ENCODE measurements at places on chromosomes 12 and 14.
A peak's percentile ranks its signal among the peaks of the same experiment; 100 is the strongest.

GRCh38 chr14:65095633-65096205 is 6.6 kb downstream of the MAX start:
- DNase-seq = peak; percentile 50

DNA sequence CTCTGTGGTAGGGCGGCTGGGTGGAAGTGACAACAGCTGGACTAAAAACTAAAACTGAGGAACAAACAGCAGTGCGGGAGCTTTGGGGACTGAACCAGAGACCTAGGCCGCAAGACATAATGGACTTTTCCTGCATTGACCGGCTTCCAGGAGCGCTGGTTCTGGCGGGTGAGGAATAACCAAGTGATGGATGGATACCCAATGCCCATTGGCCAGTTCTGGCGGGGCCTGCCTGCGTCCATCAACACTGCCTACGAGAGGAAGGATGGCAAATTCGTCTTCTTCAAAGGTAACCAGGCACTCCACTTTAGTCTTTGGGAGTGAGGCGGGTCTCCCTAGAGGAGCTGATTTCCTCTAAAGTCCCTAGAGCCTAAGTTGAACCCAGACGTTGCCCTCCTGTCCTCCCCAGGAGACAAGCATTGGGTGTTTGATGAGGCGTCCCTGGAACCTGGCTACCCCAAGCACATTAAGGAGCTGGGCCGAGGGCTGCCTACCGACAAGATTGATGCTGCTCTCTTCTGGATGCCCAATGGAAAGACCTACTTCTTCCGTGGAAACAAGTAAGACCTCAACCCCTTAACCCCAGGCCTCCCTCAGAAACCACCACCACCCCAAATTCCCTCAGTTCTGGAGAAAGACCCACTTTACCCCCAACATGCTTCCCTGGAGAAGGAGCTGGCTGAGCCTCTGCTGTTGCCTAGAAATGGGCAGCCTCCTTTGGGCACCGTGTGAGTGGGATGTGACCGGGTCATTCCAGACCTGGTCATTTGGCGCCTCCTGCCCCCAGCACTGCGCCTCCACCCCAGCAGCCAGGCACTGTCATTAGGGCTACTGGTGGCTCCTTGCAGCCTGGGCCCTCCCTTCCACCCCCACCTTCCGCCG is 8.1 kb downstream of the MMP14 start:
- DNase-seq = no peak

DNA sequence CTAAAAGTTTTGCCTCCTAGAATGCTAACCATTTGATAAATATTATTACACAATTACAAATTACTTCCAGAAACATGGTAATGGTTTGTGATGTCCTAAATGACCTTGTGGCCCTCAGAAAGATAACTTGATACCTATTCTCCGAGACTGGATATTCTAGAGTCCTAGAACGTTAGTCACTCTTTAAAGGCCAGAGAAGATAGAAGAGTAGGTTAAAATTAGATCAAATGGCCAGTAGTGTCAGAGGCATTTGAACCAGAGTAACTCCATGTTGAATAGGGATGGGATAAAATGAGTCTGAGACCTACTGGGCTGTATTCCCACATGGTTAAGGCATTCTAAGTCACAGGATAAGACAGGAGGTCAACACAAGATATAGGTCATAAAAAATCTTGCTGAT is 96.6 kb upstream of the ADAMTS20 start:
- no peak for DNase-seq

DNA sequence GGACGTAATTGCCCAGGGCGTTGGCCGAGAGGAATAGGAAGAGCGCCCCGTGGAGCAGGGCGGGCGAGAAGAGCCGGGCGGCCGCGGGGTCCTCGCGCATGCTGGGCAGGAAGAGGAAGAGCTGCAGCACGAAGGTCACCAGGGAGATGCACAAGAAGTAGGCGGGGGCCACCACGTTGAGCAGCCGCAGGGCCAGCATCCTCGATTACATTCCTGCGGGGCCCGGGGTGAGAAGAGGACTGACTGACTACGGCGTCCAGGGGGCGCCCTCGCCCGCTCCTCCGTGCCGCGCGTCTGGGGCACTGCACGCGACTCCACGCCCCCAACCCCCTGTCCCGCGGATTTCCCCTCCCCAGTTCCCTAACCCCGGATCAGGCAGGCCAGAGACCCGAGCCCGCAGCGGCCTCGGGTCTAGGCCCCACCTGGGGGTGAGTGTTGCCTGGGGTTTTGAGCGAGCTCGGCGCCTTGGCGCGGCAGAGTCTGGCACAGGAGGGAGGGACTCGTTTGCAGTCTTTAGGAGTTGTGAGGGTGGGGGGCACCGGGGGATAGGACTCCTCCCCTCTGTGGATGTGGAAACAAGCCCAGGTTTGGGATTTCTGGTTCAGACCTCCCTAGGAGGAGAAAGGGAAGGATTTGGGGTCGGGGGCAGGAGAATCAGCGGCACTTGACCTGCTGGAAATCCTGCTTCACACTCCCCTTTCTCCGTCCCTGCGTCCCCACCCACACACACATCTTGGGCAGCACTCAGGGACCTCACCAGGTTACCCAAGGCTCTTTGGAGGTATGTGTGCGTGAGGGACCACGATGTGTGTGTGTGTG is 1.8 kb downstream of the ZDHHC22 start:
- DNase-seq = no peak

- no peak for DNase-seq
Measured at GRCh38 chr12:114888448-114888847, 204.5 kb upstream of the TBX3 start.

DNA sequence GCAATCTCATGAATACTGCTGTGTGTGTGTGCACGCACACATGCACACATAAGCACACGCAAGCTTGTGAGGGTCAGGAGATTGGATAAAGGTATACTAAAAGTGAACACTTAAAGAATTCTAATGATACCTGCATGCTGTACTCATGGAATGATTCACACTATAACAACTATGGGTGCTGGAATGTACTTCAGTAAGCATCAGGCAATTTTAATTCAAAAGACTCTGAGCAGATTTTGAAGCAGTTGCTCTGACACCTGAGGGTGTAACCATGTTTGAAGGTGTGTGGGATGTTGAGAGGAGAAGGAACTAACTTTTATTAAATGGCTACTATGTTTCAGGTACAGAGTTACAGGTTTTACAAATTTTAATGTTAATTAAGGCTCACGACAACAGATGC is 61.6 kb downstream of the GARIN6 start:
- DNase-seq = no peak

- no peak for DNase-seq
Measured at GRCh38 chr14:59394268-59394667, 70.9 kb downstream of the GPR135 start.

DNA sequence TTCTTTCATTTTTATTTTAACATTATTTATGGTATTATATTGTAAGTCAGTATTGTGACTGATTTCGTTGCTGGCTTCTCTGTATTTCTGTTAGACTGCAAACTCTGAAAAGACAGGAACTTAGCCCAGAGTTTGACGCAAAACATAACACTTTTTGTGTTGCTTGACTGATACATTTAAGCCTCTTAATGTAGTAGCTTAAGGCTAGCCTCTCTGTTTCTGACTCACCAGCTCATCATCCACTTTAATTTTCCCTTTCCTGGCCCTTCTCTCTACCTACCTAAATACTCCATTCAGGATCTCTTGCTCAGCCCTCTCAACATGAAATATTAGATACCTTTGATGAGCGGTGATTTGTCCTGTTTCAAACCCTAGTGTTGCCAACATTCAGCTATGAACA is 420.6 kb downstream of the LRFN5 start:
- no peak for DNase-seq

DNA sequence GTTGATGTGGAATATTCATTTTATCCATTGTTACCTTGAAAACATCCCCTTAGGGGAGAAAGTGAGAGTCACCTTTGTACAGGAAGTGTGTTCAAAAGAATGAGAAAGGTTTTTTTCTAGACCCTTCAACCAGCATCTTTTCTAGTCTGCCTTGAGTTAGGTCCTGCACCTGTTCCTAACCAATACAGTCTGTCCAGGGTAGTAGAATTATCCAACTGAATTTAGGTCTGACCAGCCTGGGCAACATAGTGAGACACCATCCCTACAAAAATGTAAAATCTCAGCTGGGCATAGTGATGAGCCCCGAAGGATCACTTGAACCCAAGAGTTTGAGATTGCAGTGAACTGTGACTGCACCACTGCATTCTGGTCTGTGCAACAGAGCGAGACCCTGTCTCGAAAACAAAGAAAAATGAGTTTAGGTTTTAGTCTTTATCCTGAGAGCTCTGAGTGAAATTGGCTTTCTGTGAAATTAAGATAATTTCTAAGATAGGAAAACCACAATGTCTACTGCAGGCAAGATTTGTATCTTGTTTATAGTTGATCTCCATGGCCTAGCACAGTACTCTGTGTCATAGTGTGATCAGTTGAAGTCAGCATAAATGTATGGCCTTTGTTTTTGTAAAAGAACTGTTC is 25.2 kb downstream of the ARHGAP5 start:
- DNase-seq = no peak

DNA sequence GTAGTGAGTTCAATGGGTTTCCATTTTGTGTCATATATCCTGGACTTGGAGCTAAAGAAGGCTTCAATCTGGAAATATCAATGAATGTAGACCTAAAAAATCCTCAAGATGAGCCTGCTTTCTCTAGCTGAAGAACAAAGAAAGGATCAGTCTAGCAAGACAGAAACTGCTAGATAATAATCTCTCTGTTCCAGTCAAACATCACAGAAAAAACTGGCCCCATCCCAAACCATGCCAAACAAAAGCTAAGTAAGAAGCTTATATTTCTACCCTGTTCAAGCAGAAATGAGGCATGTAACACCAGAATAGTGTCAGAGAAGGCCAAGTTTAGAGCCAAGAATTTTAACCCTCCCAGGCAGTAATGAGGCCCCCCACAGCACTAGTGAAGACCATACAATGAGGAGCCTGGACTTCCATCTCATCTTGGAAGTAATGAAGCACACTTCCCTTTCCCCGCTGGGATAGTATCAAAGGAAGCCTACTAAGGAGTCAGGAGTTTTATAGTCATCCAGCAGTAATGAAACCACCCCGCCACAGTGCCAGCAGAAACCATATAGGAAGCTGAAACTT is 95.8 kb downstream of the NELL2 start:
- no peak for DNase-seq

DNA sequence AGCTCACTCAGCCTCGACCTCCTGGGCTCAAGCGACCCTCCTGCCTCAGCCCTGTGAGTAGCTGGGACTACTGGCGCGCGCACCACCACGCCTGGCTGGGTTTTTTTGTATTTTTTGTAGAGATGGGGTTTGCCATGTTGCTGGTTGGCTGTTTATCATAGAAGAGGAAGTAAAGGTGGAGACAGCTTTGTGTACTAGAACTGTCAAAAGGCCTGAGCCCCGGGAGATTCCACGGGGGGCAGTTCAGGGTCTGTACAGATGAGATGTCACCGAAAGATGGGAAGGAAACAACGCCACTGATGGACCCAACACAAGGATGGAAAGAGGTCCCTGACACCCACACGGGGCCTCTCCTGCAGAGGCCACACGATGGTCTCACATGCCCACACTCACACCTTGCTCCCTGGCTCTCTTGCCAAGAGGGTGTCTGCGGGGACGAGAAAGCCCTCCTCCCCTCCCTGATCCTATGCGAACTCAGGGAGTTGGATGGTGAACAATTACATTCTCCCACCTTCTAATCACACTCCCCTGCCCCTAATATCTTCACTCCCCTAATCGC is 66.6 kb downstream of the KDM2B start:
- DNase-seq = no peak

- no peak for DNase-seq
Measured at GRCh38 chr14:86372402-86372801, 842.5 kb downstream of the FLRT2 start.

DNA sequence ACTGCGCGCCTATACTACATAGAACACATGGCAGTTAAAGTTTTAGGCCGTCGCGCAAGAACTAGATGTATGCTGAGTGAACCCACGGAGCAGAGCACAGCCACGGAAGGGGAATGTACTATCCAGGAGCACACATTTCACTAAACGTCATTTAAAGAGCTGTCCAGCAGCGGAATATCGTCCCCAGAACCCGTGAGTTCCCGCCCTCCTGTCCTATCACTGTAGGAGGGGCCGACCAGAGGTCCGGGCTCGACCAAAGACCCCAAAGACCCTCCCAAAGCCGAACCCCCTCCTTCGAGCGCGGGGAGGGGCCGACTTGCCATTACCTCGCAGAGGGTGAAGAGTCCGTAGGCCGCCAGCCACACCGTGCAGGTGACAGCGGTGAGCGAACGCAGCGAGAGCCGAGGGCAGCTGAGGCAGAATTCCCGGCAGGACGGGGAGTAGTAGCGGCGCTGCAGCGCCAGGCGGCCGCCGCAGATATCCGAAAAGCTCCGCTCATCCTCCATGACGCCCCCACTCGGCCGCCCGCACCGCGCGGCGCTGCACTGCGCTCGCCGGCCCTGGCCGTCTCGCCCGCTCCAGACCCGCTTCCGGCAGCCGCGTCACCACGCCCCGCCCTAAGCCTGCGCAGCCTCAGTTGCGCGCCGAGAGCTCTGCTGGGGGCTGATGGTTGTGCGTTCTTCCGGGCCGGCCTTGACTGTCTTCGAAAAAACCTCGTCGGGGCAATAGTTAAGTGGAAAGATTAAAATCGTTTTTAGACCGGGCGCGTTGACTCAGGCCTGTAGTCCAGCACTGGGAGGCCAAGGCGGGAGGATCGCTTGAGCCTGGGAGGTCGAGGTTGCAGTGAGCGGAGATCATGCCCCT is at the start of gene PIGH:
TSS of gene PIGH (minus strand) at position 571 of the 864 bp plus-strand sequence. CDS start at position 506, 65 bp downstream.
- DNase-seq = no peak

GRCh38 chr14:59664741-59665140 is 88.1 kb upstream of the CCDC175 start:
- peak; percentile 12 for DNase-seq

- DNase-seq = no peak
Measured at GRCh38 chr12:12533238-12533829, 29.3 kb downstream of the DUSP16 start.

- no peak for DNase-seq
Measured at GRCh38 chr14:31657917-31658316, 96.7 kb downstream of the NUBPL start.

- no peak for DNase-seq
Measured at GRCh38 chr12:34605955-34606748, 583.9 kb downstream of the ALG10 start.

DNA sequence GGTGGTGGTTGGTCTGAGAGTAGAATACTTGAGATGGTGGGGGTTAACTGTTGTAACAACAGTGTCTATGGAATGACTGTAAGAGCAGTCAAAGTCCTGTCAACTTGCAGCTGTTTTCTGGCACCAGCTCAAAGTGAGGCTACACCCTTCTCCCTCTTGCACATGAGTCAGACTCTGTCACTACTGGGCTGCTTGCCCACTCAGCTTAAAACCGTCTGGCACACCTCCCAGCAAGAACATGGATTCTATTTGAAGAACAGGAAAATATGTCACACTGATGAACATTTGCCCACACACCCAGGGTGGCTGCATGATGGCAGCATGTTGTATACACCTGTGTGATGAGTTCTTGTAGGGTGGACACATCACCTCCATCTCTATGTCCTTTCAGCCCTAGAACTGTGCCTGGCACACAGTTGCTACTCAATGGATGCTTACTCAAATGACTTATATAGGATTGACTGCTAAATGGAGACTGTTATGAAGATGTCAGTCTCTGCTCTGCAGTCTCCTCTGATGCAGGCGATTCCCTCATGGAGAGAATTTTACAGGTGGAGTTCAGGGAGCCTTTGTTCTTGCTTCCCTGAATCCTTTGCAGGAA is 19.3 kb upstream of the SERPINA6 start:
- peak; percentile 98 for DNase-seq

GRCh38 chr12:30329281-30329680 is 366.4 kb downstream of the IPO8 start:
- no peak for DNase-seq

GRCh38 chr14:94644102-94644535 is 31.9 kb downstream of the SERPINA3 start:
- no peak for DNase-seq

- no peak for DNase-seq
Measured at GRCh38 chr14:105420101-105420973, 710 bp downstream of the MTA1 start.

Measured in AG04449 (cell line).